ENCODE measurements at places on chromosomes 7 and 10.

DNA sequence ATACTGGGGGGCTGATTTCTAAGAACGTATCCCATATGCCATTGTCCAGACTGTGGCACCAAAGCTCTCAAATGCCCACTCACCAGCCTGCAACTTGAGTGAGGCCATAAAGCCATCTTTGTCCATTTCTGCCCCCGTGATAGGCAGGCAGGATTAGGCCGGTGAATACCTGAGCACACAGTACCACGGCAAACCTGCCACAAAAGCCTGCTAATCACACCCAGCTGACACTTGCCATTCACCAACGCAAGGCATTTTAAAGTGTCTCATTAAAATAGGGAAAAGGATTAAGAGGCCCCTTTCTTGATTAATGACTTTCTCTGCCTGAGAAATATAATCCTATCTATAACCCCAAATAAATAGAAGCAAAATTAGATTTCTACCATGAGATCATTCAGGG lies 111.4 kb upstream of the NANOS1 start:
- no peak for DNase-seq

- DNase-seq = peak; percentile 1
These were observed 209.2 kb upstream of the FAM3C start for GRCh38 chr7:121605317-121605680.

GRCh38 chr7:24018331-24018730 lies 265.7 kb upstream of the NPY start:
- DNase-seq = no peak

GRCh38 chr7:115474137-115474536 lies 552.2 kb downstream of the MDFIC start:
- DNase-seq = no peak

DNA sequence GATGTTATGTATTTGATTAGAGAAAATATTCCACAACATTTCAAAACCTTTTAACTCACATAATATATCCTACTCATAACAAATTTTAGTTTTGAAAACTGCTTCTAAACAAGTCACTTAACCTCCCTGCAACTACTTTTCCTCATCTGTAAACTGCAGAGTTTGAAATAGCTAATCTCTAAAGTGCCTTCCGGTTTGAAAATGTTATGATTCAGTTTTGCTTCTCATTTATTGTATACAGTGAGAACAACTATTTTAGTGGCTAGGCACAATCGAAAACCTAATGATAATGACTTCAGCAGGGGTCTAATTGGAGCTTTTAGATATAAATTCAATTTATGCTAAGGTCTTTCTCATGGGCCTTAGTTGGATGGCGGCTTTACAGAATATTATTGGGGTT lies 30.7 kb upstream of the TEX47 start:
- DNase-seq = no peak

GRCh38 chr7:69585169-69585568 lies 13.1 kb upstream of the AUTS2 start:
- no peak for DNase-seq

DNA sequence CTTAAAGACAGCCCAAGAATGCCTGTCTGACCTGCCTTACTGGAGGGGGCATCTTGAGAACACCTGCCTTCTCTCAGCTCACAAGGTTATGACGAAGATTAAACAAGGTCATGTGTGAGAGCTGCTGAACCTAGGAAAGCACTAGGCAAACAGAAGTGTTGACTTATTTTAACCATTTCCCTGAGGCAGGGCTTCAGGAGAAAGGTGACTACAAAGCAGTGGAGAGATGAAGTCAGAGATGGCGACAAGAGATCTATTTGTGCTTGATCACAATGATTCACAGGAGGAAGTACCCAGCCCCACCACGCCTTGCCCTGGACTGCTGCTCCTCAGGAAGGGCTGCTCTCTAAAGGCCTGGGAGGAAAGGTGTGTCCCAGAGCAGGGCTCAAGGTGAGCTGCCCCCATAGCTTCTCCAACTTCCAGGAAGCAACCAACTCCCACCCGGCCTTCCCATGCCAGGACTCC lies 27.8 kb downstream of the STN1 start:
- no peak for DNase-seq

- DNase-seq = peak; percentile 11
These were observed 1.7 kb downstream of the CACNA2D1 start for GRCh38 chr7:82441669-82442478.

GRCh38 chr10:34780818-34781380 lies 34.2 kb downstream of the PARD3 start:
- peak; percentile 70 for DNase-seq

GRCh38 chr7:20329389-20330238 lies 1.1 kb upstream of the ITGB8 start:
- peak; percentile 48 for DNase-seq

GRCh38 chr7:150383710-150384397 lies 4.7 kb downstream of the ZNF775 start:
- no peak for DNase-seq

DNA sequence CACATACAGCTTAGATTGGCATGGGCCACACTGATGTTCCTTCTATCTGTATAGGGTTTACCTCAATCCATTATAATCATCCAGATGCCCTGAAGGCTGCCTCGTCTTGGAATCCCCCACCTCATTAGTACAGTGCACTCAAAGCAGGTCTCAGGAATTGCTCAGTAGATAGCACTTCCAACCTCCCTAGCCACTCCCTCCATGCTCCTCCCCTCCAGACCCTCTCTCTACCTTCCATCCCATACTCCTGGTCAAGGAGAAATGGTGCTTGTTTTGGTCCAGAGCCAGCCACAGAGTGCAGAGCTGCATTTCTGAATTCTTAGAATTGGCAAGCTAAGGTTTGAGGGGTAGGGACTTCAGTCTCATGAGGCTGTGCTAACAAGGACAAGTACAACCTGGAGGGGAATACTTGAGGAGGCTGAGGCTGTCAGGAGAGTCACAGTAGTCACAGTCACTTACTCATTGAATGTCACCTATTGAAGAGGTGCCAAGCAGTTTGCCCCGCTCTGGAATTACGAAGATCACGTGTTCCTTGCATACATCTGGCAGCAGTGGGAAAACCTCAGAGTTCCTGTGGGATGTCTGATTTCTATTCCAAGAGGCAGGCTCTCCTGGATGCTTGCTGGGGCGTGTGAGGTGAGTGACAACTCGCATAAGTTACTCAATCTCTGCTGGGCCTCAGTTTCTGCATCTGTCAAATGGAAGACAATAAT lies 60.7 kb upstream of the ZNF746 start:
- DNase-seq = peak; percentile 65

GRCh38 chr10:28681291-28681763 lies 4.0 kb downstream of the BAMBI start:
- DNase-seq = no peak

- DNase-seq = no peak
These were observed 356.8 kb upstream of the ADARB2 start for GRCh38 chr10:2094171-2094570.

GRCh38 chr7:13871008-13871407 lies 118.5 kb downstream of the ETV1 start:
- DNase-seq = no peak

DNA sequence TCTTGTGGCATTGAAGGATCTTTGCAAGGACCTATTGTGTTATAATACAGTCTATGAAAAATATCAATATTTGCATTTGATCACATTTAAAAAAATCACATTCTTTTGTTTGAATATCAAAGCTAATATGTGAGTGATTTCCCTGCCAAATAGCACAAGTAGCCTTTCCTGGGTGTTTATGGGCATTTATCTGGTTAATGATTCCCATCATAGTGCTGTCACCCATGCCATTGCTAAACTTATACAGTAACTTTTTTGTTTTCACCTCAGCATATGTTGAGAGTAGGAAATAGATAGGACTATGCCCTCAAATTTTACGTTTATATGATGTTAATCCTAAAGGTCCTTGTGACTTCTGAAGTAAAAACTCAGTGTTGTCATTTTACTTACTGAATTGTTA lies 136.9 kb downstream of the CFTR start:
- DNase-seq = no peak

DNA sequence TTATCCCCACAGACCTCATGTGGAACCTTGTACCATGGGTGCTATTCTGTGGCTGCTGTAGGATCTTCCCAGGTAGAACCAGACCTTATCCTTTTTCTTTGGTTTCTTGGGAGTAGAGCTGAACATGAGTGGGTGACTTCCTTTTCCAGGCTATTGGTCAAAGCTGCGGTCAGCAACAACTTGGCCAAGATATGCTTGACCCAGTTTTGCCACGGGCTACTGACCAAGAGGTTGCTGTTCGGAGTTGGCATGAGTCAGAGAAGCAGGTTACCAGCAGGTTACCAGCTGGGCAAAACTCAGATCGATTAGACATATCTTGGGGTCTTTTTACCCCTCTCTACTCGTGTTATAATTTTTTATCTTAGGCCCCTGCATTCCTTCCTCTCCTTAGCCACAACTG lies 36.7 kb upstream of the HDAC9 start:
- no peak for DNase-seq

DNA sequence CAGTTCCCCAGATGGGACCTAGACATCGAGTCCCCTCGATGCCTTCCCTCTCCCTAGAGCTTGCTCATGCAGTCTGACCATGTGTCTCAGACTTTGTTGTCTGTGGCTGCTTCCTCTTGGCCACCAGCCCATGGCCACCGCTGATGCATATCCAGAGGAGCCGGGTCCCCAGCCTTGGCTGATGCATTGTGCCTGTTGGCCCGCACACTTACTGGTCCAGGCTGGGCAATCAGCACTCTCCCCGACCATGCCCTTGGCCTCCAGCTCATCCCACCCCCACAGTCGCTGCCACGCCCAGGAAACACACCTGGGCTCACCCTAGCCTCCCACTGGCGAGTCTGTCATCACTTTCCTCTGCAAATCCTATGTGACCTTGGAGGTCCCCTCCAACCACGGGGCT lies 10.1 kb downstream of the NPC1L1 start:
- no peak for DNase-seq

GRCh38 chr10:132363921-132364593 lies 32.1 kb downstream of the LRRC27 start:
- DNase-seq = no peak

DNA sequence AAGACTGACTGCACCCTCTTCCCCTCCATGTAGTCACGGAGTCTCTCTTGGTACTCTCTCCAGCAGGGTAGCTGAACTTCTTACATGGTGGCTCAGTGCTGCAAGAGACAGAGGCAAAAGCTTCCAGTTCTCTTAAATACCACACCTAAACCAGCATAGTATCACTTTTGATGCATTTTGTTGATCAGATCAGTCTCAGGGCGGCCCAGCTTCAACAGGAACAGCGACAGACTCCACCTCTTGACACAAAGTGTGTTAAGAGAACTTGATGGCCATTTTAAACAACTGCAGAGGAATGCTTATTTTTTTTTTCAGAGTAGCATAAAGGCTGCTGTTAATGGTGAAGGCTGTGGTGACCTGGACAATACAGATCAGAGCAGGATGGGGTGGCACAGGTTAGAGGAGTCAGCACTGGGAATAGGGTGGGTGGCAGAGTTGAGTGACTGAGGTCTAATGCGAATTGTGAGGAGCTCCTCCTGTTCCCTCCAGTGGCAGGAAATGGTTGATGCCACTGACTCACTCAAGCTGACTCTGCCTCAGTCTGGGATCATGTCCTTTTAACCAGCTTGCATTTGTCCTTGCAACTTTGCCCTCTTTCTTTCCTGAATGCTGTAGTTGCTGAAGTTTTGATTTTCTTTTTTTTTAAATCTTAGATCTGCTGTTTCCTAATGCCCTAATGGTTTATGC lies 17.3 kb downstream of the MGAM start:
- no peak for DNase-seq

DNA sequence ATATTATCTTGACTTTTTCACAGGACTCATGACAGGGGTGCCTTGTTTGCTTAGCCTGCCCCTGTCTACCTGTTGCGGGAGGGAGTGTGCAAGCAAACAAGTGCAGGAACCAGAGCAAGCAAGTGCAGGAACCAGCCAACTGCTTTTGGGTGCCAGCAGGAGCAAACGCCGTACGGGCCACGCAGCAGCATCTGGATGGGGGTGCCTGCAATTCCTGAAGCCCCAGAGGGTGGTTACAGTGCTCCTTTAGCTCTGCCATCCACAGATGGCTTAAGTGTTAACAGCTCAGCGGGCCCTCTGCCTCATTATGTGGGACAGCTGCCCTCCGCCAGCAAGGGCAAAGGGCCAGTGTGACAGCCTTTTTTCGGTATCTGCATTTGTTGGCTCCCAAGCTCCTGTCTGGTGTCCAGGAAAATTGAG lies 83.5 kb downstream of the MICU1 start:
- DNase-seq = no peak

GRCh38 chr7:92336662-92337340 lies 91.0 kb downstream of the ANKIB1 start:
- DNase-seq = no peak

GRCh38 chr7:7553386-7553785 lies 13.3 kb upstream of the MIOS start:
- peak; percentile 22 for DNase-seq

DNA sequence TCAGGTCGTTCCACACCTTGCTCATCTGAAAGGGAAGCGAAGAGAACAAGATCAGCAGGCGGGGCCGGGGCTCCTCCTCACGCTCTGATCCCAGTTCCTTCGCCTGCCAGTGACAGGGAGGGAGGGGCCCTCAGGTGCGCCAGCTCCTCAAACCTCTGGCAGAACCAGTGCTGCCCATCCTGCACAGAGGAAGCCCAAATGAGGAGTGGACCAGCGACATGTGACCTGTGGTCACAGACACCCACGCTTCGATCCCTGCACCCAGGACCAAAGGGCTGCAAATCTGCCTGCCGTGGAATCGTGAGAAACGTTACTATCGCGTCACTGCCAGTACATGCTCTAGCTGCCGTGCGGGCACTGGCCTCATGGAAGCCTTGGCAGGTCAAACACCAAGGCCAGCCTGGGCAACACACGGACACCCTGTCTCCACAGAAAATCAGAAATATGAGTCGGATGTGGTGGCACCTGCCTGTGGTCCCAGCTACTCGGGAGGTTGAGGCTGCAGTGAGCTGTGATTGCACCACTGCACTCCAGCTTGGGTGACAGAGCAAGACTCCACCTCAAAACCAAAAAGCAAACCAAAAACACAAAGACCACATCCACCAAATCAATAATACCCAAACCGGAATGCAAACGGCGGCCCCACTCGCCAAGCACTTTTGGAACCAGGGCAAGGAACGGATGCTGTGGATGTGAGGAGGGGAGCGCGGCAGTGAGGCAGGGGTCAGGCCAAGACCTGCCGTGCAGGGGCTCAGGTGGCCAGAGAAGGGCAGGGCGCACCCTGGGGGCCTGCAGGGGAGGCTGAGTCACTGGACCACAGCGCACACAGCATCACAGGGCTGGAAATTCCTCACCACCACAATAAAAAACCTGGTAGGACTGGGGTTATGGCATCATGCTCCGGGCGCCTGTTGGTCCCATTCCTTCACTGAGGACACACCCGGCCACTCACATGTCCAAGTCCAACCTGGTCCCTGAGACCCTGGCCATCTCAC lies 13.4 kb downstream of the NUDT1 start:
- no peak for DNase-seq

DNA sequence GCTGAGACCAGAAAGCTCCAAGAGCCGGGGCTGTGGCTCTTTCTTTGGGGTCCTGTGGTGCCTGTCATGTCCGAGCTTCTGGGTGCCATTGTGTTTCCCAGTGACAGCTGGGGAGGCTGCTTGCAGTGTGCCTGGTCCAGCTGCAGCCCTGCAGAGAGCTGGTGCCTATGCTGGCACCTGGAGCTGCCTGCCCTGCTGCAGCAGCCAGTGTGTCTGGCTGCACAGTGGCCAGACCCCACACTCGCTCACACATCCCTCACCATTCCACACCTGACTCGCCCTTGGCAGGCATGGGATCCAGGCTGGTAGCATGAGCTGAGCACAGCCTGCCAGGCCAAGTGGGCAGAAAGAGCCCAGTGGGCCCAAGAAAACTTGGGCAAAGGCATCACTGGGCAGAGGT lies 635.1 kb upstream of the SEMA3D start:
- no peak for DNase-seq
